ENCODE measurements at places on chromosomes 1 and 21.

DNA sequence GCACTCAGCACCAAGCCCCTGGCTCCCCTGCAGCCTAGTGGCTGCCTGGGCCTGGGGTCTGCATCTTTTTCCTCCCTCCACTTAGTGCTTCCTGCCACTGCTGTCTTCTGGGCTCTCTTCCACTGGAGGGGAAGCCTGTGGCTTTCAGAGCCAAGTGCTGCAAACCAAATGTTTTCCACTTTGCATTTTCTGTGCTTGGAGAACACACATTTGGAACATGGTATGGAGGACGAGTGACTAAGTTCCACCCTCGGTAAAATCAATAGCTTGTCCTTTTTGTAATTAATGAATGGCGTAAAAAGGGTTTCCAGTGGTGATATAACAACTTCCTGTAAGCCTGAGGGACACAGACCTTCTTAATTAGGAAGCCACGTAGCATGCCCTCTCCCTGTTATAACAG, 10.1 kb upstream of the GPR153 start:
- no peak for DNase-seq

DNA sequence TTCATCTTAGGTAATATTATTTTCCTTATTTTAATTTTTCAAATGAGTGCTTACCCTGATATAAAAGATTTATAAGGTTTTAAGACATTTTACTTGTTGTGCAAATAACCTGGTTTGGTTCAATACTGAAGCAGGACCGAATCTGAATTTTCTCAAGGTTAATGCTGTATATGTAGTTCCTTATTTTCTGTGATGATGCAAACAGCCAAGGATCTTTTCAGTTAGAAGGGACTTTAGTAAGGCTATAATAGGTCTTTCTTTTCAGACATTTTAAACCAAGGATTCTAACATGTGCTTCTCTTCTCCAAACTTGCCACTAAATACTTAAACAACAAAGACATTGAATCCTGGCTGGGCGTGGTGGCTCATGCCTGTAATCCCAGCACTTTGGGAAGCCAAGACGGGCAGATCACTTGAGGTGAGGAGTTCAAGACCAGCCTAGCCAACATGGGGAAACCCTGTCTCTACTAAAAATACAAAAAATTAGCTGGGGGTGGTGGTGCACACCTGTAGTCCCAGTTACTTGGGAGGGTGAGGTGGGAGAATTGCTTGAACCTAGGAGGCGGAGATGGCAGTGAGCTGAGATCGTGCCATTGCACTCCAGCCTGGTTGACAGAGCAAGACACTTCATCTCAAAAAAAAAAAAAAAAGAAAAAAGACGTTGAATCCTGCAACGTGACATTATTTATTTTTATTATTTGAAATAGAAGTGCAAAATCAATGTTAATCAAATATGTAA, 3.2 kb upstream of the ARPC5 start:
- DNase-seq: no peak

GRCh38 chr1:81158592-81158991, 642.1 kb upstream of the ADGRL2 start:
- no peak for DNase-seq

GRCh38 chr1:169495916-169496315, 10.2 kb upstream of the SLC19A2 start:
- no peak for DNase-seq

DNA sequence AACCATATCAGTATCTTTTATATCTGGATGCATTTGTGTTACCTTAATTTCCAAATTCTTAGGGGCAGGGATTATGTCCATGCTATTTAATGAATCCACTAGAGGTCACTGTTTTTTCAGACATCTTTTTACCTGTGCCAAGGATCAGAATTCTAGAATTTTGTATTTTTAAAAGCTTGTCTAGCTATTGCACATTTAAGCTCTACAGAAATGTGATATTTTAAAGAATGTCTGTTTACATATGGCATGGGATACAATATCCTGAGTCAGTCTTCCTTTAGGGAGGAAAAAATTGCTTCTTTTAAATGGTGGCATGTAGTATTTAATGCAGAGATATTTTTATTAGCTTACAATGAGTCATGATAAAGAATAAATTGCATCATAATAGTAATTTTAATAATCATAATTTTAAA, 11.3 kb downstream of the RPAP2 start:
- no peak for DNase-seq

DNA sequence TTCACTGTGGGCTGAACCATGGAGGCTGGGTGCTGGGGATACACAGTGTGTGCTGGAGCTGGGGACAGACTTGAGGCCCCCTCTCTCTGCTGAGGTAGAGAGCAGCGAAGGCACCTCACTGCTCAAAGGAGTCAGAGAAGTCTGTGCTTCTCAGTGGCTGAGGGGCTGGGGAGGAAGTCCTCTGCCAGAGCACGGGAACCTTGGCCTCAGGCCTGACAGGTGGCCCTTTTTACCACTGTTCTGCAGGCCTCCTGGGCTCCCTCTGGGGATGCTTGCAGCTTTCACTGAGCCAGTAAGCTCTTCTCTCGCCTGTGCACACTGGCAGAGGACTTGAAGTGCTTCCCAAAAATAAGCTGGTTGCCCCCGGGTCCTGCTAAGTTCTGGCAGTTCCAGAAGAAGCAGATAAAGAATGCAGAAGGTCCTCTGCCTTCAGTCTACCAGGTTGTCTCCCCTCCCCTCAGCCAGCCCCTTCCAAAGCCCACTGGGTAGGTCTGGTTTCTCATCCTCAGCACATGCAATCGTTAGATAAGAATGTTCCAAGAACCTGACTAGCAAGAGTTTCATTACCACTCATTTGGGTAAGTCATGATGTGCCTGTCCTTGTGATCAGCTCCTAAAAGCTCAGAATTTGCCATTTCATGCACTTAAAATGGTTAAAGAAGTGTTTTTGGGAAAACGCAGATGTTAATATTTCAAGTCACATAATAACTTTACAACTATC, 53.9 kb downstream of the TENT5C start:
- DNase-seq: no peak

- DNase-seq: no peak
Measured at GRCh38 chr21:25103500-25104207, 503.6 kb downstream of the MRPL39 start.

DNA sequence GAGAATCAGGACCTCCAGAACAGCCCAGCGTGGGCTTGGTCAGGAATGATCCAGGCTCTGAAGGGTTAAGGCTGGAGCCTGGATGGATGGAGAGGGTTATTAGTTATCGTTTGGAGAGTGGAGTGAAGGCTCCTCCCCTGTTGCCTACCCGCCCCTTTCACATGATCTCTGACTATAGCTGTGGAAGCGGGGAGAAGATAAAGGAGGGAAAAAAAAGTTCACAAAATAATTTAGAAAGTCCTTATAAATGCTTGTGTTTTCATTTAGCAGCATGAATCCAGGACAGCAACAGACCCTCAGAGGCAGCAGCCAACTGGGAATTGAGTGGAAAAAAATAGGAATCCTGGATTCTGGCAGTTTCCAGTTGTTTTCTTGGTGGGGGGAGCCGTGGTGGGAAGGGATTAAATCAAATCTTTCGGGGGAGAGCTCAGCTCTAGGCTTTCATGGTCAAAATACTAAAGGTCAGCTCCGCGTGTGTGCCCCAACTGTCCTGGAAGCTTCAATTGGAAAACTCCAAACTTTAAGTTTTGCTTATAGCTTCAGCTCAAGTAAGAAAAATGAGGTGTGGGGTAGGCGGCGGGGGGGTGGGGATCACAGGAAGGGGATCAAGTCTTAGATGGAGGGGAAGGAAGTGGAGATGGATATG, 595 bp upstream of the DDR2 start:
- DNase-seq: no peak

DNA sequence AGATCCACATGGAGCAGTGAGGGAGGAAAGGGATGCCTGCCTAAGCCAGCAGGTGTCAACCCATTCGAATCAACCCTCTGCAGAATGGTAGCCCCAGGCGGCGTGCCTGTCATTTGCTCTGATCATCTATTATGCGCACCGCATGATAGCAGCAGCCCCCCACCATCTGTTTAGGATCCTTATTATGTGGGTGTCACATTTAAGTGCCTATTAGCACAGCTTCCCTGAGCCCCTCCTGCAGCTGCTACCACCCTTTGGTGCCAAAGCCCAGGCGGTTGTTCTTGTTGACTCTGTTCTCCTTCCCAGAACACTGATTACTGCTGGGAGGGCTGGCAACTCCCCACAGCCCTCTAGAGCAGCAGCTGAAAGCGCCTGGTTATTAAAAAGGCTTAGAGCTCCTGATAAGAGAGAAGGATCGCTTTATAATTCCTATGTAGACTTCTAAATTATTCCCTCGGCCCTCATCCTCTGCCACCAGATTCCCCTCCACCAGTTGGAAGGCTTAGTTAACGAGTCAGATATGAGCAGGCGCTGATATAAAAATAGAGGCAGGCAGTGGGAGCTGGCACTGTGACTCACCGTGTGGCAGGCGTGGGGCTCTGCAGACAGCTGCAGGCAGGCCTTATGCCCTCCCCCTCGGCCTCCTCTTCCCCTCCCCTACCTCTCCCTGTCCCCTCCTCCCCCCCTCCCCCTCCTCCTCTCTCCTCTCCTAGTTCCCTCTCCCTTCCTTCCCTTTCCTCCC, 23.0 kb downstream of the ACTA1 start:
- no peak for DNase-seq

- no peak for DNase-seq
Measured at GRCh38 chr1:57922130-57922529, 498.3 kb upstream of the DAB1 start.

DNA sequence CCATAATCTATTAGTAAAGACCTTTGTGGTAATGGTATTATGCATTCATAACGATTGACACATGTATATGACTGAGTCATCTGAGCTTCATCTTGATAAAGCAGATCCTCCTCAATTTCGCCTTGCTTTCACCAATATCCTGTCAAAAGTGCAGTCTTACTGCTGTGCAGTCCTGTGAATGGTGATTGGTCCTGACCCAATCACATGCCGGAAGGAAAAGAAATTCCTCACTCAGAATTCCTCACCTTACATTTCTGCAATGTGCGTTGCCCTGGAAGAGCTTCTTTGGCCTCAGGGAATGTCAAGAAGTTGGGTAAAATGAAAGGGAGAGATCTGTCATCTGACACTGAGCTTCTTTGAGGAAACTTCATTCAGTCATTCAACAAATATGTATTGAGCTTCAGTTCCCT, 121.0 kb upstream of the TSPAN2 start:
- no peak for DNase-seq

GRCh38 chr1:56175211-56175610, 404.2 kb downstream of the PLPP3 start:
- DNase-seq: no peak

GRCh38 chr21:20789729-20790500, 208.3 kb upstream of the NCAM2 start:
- DNase-seq: no peak

DNA sequence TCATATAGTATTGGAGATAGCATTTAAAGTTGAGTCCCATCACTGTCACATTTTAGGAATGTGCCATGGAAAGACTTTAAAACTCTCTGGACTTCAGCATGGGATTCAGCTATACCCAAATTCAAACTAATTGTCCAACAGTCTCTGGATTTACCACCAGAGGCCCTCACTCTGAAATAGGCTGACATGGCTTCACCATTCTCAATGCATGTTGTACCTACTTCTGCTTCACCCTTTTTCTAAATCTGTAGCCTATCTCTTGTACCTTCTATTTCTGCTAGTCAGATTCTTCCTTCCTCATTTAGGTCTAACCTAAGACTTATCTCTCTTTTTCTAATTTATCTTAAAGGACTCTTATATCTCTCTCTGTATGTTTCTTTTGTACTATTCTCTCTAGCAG, 512.7 kb upstream of the ZRANB2 start:
- DNase-seq: no peak

DNA sequence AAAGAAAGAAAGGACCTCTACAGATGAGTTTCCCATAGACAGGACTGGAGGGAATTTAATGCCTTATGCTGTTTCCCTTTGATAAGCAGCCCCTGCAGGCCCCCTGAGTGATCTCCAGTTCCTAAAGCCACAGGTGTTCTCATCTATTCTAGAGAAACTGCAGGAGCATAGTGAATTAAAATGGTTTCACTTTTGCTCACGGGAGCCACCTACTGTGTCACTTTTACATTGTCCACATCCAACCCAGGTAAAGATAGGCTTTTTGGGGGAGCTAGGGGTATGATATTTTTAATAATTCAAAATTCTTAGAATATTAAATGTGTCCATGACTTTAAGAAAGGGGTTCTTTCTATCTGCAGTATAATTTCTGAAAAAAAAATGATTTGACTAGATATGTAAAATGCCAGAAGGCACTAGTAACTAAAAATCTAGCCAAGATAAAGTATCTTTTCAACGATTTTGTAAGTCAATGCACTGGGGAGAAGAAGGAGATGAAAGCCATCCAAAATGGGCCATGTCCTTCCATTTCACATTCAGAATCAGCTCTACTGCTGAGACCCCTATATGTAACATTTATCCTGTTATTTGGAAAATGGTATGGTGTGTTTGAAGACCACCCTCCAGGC, 267.3 kb upstream of the DUSP10 start:
- no peak for DNase-seq

DNA sequence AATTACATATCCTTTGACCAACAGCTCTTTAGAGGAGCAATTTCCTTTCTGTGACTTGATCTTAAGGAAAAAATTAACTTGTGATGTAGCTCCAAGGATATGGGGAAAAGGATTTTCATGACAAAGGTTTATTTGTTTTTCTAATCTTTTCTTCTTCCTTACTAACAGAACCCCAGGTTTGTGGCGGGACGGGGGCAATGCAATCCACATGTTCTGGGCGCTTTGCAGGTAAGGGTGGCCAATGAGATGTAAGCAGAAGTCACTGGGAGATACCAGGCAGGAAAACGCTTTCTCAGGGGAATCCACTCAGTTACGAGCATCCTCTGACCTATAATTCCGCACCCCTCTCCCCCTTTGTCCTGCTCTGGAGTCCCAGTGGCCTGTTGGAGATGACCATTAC, 122.0 kb downstream of the MRPS6 start:
- DNase-seq: no peak

DNA sequence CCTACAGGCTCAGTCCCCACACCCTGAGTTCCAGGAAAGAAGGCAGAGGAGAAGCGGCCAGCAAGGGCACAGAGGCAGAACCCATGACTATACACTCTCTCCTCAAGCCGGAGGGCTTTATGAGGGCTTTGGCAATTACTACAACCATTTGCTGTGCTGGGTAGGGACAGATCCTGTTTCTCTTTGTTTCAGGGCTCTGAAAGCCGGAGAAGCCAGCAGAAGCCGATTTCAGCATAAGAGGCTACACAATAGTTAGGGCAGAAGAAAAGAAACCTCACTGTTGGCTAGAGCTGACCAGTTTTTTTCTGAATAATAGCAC, 13.9 kb downstream of the GPR3 start:
- DNase-seq: no peak

GRCh38 chr1:30911059-30911954, 2.7 kb upstream of the SDC3 start:
- peak; percentile 30 for DNase-seq

GRCh38 chr1:94658221-94658620, 116.7 kb upstream of the F3 start:
- DNase-seq: no peak
